NCI-H2107 (cell line): ENCODE measurements at places on chromosomes 16 and 17.

GRCh38 chr17:18855831-18856569, 1.9 kb upstream of the PRPSAP2 start:
- DNase-seq = peak; percentile 42

- no peak for DNase-seq
Measured at GRCh38 chr17:80169107-80169506, 723 bp upstream of the CARD14 start.

GRCh38 chr16:87963400-87963799, 12.2 kb downstream of the BANP start:
- no peak for DNase-seq

- DNase-seq = no peak
Measured at GRCh38 chr17:40832840-40833239, 10.4 kb upstream of the KRT10 start.

DNA sequence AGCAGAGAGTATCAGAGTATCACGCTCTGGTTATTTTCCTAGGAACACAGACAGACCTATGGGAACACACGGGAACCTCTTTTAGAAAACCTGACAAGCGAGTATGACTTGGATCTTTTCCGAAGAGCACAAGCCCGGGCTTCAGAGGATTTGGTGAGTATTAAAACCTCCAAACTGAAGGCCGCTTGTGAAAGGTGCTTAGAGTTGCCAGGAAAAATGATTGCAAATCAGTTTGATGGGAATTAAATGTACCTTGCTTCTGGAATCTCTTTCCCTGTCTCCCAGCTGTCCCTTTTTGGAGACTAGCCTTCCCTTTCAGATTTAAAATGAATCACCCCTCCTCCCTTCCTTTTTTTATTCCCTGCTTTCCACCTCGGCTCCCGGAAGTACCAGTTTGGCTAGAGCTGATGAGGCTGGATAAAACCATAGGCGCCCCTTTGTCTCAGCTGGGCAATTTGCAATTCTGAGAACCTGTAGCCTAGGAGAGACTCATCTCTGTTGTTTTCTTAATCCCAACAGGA, 27.3 kb downstream of the KAT7 start:
- DNase-seq = no peak

DNA sequence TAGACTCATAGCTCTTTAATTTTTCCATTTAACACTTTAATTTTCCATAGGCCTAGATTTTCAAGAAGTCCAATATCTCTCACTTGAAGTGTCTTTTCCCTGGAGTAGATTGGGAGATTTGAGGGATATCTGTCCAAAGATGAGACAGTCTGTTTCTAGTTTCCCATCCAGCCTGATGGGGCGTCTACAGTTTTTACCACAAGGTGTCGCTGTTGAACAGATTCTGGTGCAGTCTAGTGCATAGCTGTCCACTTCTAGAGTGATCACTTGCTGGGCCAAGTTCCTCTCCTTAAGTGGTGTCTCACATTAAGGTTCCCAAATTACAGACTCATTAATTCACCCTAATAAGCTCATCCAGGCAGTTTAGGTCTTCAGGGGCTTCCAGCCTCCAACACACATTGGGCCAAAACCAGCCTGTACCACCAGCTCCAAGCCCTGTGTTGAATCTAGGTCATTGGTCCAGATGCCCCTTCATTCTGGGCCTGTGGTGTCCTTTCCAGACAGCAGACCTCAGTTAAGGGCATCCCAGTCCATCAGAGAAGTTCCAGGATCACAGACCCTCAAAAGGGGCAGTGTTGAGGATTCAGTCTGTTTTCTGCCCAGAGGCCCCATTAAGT, 9.4 kb downstream of the SNX20 start:
- no peak for DNase-seq

DNA sequence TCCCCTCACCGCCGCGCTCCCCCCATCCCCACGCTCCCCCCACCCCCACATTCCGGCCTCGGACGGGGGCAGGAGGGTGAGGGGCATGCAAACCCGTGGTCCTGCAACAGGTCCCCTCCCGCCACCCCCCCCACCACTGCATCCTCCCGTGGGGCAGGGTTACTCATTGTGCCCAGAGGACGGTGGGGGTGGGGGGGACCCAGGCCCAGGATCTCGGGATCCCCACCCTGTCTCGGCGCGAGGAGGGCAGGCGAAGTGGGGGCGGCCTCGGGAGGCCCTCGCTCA, 8.5 kb downstream of the SLC22A31 start:
- no peak for DNase-seq

- peak; percentile 77 for DNase-seq
Measured at GRCh38 chr17:39687546-39688474, at the start of gene PGAP3. Gene PGAP3, minus strand, starts transcription at chr17:39688057. Its CDS starts 43 bp downstream, at chr17:39688014.

DNA sequence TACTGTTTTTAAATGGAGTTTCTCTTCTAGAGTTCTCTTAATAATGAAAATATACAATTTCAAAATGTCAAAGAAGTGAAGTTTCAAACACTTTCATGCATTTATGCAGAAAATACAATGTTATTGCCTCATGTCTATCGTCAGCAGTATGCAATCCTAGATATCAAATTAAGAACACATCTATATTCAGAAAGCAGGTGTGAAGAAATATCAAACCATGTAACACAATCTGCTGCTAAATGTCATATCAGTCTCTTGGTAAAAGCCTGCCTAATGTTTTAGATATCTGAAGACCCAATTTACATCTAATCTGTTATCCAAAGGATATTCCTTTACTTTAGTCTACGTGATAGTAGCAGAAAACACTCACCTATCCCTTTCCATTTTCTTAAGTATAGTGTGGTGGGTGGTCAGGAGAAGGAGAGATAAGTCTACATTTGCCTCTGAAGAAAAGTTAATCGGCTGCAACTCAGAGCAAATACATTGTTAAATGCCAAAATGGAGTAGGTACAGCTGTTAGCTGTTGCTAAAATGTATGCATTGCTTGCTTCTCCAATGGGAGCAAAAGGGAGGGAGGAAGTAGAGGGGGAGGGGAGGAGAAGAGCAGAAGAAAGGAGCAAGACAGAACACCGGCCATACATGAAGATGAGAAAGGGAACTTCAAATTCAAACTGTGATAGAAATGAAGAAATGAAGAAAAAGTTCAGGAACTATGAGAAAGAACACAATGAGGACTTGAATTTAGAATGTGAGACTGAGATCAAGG, 64.9 kb downstream of the ITFG1 start:
- no peak for DNase-seq

- DNase-seq = no peak
Measured at GRCh38 chr17:22193113-22193512, 500.8 kb downstream of the KCNJ18 start.

DNA sequence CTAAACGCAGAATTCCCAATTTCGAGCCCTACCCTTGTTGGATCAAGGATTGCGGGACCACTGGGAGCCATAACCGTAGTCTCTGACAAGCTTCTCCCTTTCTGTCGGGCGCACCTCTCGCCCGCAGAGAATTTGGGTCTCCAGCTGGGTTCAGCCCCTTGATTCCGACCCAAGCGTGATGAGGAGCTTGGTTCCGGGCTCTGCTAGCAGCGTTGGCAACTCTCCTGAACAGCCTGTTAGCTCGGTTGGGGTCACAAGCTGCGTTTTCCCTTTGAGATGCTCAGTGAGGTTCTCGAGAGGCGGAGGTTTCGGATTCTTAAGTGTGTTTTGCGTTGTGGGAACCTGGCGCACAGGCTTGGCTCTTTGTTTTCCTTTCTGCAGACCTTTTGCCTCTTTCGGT, 655 bp downstream of the ATXN1L start:
- DNase-seq = no peak

GRCh38 chr16:1220841-1221627, 4.0 kb downstream of the TPSG1 start:
- no peak for DNase-seq

DNA sequence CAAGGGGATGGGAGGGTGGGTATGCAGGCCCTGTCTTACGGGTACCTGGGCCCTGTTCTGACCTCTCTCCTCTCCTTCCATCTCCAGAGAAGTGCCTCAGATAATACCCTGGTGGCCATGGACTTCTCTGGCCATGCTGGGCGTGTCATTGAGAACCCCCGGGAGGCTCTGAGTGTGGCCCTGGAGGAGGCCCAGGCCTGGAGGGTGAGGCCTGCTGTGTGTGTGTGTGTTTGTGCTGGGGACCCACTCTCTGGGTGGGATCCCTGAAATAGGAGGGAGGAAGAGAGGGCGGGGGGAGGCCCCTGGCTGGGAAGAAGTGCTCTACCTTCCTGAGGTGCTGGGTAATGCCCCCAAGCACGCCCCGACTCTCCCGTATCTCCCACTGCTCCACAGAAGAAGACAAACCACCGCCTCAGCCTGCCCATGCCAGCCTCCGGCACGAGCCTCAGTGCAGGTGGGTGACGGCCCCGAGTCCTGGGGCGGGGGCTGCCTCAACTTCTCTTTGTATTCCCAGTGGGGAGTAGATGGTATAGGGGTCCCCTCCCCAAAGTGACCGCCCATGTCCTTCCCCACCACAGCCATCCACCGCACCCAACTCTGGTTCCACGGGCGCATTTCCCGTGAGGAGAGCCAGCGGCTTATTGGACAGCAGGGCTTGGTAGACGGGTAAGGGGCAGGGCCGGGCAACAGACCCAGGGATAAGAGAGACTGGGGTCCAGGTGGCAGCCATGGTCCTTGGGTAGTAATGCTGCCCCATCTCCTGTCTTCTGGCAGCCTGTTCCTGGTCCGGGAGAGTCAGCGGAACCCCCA, 7.8 kb downstream of the GRB7 start:
- no peak for DNase-seq

- DNase-seq = no peak
Measured at GRCh38 chr16:84825896-84826557, 6.2 kb downstream of the CRISPLD2 start.

DNA sequence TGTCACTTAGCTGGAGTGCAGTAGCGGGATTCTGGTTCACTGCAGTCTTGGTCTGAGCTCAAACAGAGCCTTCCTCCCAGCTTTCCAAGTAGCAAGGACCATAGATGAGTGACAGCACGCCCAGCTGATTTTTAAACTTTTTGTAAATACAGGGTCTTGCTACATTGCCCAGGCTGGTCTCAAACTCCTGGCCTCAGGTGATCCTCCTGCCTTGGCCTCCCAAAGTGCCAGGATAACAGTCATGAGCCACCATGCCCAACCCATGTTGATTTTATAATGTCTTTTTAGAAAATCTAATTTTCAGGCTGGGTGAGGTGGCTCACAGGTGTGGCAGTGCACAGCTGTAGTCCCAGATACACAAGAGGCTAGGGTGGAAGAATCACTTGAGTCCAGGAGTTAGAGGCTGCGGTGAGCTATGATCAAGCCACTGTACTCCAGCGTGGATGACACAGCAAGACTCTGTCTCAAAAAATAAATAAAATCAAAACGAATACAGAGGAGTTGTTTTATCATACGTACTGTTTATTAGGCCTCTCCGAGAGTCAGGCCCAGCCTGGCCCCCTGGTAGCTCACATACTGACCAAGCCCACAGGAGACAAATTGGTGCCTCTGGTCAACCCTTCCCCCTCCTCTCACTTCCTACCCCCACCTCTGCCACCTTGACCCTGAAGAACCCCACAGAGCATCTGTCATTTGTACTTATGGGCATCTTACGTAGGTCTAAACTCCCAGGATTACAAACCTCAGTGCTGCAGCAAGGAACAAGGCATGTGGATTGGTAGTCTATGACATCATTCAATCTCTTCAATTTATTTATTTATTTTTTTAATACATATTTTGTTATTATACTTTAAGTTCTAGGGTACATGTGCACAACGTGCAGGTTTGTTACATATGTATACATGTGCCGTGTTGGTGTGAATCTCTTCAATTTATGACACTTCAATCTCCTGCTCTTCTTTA, 13.6 kb downstream of the C16orf86 start:
- DNase-seq = no peak

DNA sequence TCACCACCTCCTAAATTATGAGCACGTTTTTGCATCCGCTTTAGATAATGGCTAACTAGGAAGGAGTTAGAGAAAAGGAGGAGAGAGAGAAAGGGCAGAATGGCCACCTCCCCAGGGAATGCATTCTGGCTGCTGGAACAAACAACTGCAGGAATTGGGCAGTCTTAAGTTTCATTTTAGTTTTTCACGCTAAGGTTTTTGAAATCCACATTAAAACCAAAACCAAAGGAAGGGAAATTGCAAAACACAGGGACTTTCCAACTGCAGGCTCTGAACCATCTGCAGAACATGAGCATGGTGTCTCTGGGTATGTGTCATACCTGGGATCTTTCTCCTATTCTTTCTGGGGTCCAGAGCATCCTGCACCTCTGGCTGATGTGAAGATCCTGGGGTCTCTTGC, 12.1 kb upstream of the CCL8 start:
- no peak for DNase-seq

- DNase-seq = no peak
Measured at GRCh38 chr16:70680495-70681381, 5.1 kb downstream of the MTSS2 start.

- no peak for DNase-seq
Measured at GRCh38 chr17:27904534-27905446, 11.6 kb upstream of the LYRM9 start.

- DNase-seq = no peak
Measured at GRCh38 chr17:44444735-44445105, 55.3 kb upstream of the ITGA2B start.

GRCh38 chr16:78761427-78761826, 662.0 kb downstream of the WWOX start:
- DNase-seq = no peak

DNA sequence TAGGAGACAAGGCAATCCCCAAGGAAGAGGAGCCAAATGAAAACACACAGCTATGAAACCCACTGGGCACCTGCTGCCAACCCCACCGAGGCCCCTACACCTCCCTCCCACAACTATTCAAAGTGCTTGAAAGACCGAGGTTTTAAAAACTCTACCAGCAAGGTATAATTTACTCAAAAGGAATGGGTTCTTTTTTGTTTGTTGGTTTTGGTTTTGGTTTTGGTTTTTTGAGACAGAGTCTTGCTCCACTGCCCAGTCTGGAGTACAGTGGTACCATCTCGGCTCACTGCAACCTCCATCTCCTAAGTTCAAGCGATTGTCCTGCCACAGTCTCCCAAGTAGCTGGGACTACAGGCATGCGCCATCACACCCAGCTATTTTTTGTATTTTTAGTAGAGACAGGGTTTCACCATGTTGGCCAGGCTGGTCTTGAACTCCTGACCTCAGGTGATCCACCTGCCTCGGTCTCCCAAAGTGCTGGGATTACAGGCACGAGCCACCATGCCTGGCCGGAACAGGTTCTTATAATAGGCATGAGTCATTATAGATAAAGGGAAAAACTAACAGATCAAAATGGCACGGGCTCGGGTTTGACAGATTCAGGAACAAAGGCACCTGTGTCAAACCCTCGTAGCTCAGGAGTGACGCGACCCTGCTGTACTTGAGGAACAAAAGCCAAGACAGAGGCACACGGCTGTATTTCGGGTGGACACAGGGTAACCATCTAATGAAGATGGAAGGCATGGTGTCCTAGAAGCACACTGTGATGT, 40.7 kb downstream of the COTL1 start:
- no peak for DNase-seq

DNA sequence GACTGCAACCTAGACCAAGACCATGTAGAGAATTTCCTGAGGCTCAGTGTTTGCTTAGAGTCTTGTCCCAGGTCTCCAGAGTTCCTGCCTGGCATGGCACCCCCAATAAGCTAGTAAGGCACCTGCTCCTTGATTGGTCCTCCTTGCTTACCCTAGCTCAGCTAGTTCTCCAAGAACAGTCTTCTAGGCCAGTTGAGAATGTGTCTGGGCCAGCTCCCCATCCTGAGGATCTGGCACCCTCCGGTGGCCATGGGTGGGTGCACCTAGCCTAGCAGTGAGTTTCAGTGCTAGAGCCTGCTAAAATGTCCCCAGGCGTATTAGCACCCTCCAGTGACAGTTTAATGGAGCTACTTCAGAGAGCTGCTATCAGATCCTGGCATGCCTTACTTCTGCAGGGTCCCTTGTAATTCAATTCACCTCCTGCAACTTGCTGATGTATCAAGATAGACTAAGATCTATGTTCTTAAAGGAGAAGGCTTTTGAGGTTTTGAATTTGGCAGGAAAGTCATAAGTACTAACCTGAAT, 44.4 kb upstream of the MED13 start:
- peak; percentile 71 for DNase-seq

GRCh38 chr17:29379084-29379991, 10.8 kb upstream of the TAOK1 start:
- DNase-seq = no peak
